ENCODE measurements at places on chromosomes 11 and 22.

DNA sequence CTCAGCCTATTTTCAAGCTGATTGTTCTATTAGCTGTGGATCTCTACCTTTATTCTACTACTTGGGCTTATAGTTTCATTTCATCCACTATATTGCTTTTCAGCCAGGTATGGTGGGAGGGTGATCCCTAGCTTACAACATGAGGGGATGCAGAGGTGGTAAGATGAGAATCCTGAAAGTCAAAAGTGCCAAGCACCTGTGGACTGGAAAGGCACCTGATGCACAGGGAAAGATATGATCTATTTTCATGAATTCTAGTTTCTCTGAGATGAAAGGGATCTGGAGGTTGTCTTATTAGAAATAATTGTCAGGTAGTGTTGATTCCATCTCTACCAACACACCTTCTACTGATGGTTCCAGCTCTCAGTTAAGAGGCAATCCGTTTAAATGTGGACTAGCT lies 21.6 kb upstream of the IL18BP start:
- DNase-seq: no peak

- peak; percentile 8 for DNase-seq
Measured at GRCh38 chr11:117809236-117810055, 12.4 kb upstream of the DSCAML1 start.

DNA sequence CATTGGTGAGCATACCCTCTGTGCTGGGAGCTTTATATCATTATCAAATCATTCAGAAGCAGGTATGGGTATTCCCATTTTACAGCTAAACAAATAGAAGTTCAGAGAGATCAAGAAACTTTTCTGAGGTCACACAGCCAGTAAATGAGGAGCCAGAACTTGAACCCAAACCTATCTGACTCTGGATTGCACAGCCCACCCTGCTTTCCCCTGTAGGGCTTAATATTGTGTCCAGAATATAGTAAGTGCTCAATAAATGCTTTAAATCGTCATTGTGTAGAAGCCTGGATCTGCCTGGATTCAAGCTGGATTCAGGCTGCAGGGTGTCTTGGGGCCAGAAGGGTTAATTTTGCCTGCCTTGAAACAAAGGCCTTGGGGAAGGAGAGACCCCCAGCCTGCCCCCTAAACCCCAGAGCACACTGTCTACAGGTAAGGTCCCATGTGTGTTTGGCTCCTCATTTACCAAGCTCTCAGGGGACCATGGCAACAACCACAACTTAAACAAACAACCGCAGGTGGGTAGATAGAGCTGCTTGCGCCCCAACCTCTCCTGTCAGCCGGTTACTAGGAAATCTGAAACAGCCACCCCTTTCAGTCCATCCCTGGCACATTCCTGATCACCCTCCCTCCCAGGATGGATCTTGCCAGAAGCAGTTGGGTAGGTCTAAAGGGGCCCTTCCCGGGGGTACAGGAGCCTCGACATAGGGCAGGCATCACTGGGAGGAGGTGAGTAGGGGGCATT lies 3.0 kb upstream of the SEC14L3 start:
- no peak for DNase-seq

GRCh38 chr22:38347944-38348750 lies 30.9 kb upstream of the CSNK1E start:
- DNase-seq: peak; percentile 29

DNA sequence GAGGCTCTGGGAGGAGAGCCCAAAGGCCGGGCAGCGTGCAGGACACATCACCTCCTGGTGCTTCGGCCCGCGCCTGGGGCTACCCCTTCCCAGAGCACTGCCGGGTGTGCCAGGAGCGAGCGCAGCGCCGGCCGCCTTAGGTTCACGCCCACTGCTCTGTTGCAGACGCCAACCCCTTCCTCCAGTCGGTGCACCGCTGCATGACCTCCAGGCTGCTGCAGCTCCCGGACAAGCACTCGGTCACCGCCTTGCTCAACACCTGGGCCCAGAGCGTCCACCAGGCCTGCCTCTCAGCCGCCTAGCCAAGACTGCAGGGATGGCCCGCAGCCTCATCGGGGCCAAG lies 79.0 kb downstream of the MED15 start:
- no peak for DNase-seq
